Activated CD8-positive, alpha-beta memory T cell treated with anti-CD3 and anti-CD28 coated beads for 36 hours (primary cell): ENCODE measurements at places on chromosomes 2 and 18. TPM values are rescaled to one million over a fixed set of nuclear protein-coding genes. Genes with fewer than 3 reads are reported as not detected.

Gene GCKR
- total RNA-seq, result not detected

Gene ZNF407
- total RNA-seq, result 12.6 TPM

Gene DNAH7
- total RNA-seq, result 0.04 TPM

Gene TRPM8
- not detected for total RNA-seq

Gene SPC25
- 26.8 TPM for total RNA-seq
